Nasal cavity respiratory epithelium epithelial cell of viscerocranial mucosa (primary cell): ENCODE measurements at places on chromosomes 7 and 10. TPM values are rescaled to one million over a fixed set of nuclear protein-coding genes. Genes with fewer than 3 reads are reported as not detected.

Gene COL17A1
- total RNA-seq, result 884 and 910 TPM in 2 replicates

Gene DYNC1I1
- total RNA-seq, result 0.21 TPM in 1 of 2 replicates, not detected in the other

Gene NODAL
- 0.07 TPM in 1 of 2 replicates, not detected in the other for total RNA-seq

Gene TMEM229A
- not detected in 2 replicates for total RNA-seq

Gene COL26A1
- total RNA-seq, result not detected in 2 replicates

Gene ARL3
- total RNA-seq, result 5.5 and 6.5 TPM in 2 replicates

Gene SFTPA1
- not detected in 2 replicates for total RNA-seq

Gene CELF2
- 4.8 and 5.5 TPM in 2 replicates for total RNA-seq

Gene NCF1
- 0.57 and 2.7 TPM in 2 replicates for total RNA-seq

Gene SAP25
- total RNA-seq, result not detected in 2 replicates

Gene ZNF727
- total RNA-seq, result 0.34 and 0.64 TPM in 2 replicates

Gene TFEC
- under 0.01 and 0.07 TPM in 2 replicates for total RNA-seq

Gene SUPV3L1
- total RNA-seq, result 61.9 and 63.8 TPM in 2 replicates

Gene DRGX
- not detected in 2 replicates for total RNA-seq

Gene AGR3
- not detected in 2 replicates for total RNA-seq

Gene PRF1
- total RNA-seq, result not detected in 2 replicates

Gene OR2A7
- total RNA-seq, result 1.6 and 2.1 TPM in 2 replicates

Gene TBRG4
- 89.9 and 109 TPM in 2 replicates for total RNA-seq

Gene HMX2
- total RNA-seq, result not detected in 2 replicates

Gene JAKMIP3
- total RNA-seq, result 0.07 TPM in 1 of 2 replicates, not detected in the other

Gene OR6V1
- not detected in 2 replicates for total RNA-seq

Gene PDZD8
- 33.8 and 48.6 TPM in 2 replicates for total RNA-seq

Gene H2AZ2
- 98.1 and 104 TPM in 2 replicates for total RNA-seq
